ENCODE measurements at places on chromosomes 16 and 17.

GRCh38 chr16:55908641-55909040, 33.5 kb upstream of the CES5A start:
- no peak for DNase-seq

GRCh38 chr16:30541502-30542329, 7.1 kb upstream of the ZNF747 start:
- DNase-seq = no peak

DNA sequence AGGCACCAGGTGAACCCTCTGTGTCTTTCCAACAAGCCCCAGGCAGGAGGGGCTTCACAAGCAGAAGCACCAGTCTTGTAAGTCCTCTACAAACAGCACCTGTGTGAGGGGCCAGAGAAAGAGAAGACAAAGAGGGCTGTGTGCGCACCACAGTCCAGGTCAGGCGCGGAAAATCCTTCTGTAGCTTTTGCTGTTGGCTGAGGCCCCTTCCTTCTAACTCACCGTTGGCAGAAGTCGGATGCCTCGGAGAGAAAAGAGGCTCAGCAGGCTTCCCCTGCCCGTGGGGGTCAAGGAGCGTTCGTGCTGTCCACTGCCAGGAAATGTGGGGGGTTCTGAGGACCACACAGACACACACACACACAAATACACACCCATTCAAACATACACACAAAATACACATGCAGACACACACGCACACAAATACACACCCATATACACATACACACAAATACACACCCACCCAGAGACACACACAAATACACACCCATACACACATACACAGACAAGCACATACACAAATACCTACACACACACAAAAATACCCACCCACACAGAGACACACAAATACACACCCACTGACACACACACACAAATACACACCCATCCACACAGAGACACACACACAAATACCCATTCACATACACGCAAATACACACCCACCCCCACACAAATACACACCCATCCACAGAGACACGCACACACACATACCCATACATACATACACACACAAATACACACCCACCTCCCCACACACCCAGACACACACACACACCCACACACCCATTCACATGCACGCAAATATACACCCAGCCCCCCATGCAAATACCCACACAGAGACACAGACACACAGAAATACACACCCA, 6.8 kb downstream of the ZG16B start:
- DNase-seq = no peak

DNA sequence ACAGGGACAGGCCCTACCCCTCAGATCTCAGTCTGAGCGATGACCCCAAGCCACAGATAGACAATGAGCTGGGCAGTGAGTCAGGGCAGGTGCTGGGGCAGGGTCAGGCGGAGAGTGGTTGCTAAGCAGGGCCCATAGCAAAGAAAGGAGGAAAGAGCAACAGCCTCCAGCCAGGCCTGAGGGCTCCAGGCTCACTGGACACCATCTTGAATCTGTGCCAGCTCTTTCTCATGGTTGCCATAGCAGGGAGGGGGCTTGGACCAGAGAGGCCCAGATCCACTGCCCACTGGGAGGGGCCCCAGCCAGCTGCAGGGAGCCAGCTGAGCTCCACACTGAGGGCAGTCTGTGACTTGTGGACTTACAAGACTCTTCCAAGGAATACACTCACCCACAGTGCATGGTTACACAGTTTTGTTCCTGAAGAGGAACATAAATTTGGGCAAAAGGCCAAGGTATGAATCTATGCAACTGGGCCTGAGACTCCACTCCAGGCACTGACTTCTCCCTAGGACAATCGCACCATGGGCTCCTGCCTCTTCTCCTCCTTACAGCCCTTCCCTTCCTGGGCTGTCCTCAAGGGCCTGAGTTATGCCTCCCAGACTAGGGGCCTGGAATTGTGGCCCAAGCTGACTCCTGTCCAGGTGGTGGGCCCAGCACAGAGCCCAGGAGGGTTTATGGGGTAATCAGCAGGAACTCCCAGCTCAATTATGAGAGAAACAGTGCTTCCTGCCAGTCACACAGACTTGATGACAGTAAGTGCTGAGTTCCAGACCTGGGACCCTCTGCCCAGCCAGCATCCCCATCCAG, 59.9 kb downstream of the BEAN1 start:
- no peak for DNase-seq

DNA sequence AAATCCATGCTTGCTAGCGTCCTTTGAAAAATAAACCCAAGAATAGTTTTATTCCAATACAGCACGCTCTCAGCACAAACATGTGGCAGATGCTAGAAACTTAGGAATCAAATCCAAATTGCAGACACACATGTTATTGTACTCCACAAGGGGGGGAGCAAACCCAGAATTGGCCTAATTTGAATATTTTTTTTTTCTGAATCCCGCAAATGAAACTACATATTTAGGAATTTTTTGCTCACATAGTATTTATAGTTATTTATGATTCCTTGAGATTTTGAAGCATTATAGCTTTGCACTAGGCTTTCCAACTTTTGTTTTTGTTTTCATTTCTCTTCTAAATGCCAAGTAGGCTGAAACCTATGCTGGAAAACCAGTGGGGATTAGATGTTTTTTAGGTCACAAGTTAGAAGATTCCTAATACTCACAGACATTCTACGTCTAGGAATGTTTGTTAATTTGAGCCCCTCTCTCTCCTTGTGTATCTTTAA, 59.3 kb upstream of the CDH11 start:
- DNase-seq = no peak
